B cell (primary cell): ENCODE measurements at places on chromosomes 7 and 10. TPM values are rescaled to one million over a fixed set of nuclear protein-coding genes. Genes with fewer than 3 reads are reported as not detected.

DNA sequence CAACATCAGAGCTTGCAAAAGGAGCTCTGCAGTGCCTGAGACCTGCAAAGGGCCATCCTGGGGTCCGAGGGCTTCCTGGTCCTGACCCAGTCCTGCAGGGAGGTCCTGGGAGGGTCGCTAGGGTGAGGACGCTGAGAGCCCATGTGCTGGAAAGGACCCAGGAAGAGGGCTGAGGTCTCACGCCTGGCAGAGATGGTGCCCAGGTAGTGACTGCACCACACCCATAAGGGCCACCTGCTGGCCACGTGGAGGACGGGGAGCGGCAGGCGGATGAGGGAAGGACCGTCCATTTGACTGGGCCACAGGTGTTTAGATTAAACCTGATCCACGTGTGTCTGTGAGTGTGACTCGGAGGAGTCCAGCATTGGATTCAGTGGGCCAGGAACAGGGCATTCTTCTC lies 392.8 kb downstream of the DNAJB6 start:
- DNase-seq: no peak

GRCh38 chr7:91378131-91378530 lies 113.9 kb downstream of the FZD1 start:
- no peak for DNase-seq

DNA sequence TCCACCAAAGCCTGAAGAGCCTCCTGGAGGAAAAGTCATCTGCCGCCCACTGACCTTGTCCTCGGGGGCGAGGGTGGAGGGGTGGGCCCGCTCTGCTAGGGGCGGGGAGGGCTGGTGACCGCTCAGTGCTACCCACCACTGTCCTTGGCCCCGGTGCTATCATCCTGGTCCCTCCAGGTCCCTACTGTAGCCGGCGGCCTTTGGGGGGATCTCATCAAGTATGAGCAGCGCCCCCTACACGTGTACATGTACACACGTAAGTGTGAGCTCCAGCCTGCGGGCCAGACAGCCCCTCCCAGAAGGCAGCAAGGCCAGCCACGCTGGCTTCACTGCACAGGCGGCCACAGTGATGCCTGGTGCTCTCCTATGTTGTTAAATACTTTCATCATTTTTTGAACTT lies 19.6 kb downstream of the TTYH3 start:
- DNase-seq: no peak

GRCh38 chr10:10662716-10663408 lies 354.8 kb upstream of the CELF2 start:
- DNase-seq: no peak

Gene CNTNAP2
- total RNA-seq: 7.0 and 7.4 TPM in 2 replicates

DNA sequence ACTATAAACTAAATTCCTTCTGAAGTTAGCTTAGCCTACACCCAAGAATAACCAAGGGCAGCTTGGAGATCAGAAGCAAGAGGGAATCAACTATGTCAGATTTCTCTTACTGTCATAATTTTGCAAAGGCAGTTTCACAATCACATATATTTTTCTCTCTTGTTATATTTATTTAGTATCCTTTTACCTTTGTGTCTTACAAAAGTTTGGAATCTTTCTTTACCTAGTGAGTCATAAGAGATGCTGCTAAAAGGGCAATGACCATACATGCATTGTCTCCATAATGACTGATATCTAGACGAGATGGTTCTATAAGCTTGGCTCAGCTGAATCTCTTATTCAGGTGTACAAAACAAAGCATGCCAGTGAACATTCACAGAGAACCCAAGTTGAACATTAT lies 61.1 kb downstream of the PPP1R17 start:
- DNase-seq: no peak

- DNase-seq: no peak
These were observed 671.9 kb upstream of the GALNT17 start for GRCh38 chr7:70460071-70460470.

Gene HABP2
- 0.10 TPM in 1 of 2 replicates, not detected in the other for total RNA-seq

- peak; percentile 24 for DNase-seq
These were observed 8.3 kb downstream of the XPNPEP1 start for GRCh38 chr10:109914966-109915365.

- peak; percentile 55 for DNase-seq
These were observed at the start of gene GBX1 for GRCh38 chr7:151167197-151167961. TSS of gene GBX1 (minus strand) at chr7:151167694. CDS start at chr7:151167548, 146 bp downstream.

- no peak for DNase-seq
These were observed 12.2 kb upstream of the KCP start for GRCh38 chr7:128922496-128923410.

DNA sequence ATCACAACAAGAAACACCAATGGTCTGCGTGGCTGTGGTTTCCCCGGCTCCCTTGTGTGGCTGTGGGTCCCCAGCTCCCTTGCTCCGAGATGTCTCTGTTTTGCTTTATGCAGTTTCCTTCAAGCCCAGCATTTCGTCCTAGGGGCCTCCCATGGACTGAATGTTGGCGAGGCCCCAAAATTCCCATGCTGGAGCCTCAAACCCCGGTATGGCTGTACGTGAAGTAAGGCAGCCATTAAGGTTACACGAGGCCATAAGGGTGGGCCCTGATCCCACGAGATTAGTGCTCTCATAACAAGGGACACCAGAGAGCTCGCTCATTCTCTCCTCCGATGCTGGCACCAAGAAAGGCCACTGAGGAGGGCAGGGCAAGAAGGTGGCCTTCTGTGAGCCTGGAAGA lies 44.6 kb downstream of the INSIG1 start:
- DNase-seq: no peak

DNA sequence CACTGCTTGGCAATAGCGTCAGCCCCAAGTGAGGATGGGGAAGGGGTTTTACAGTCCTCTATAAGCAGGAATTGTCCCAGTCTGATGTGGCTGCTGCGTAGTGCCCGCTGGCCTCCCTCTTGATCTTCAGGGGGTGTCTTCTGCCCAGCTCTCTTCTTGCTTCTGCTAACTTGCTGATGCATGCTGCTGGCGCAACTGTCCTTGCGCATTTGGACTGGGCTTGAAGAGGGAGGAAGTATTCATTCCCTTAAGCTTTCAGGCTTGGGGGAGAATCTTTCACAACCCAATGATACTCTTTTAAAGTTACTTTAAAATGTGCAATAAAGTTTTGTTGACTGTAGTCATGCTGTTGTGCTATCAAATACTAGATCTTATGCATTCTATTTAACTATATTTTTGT lies 10.3 kb downstream of the GALNT11 start:
- no peak for DNase-seq

DNA sequence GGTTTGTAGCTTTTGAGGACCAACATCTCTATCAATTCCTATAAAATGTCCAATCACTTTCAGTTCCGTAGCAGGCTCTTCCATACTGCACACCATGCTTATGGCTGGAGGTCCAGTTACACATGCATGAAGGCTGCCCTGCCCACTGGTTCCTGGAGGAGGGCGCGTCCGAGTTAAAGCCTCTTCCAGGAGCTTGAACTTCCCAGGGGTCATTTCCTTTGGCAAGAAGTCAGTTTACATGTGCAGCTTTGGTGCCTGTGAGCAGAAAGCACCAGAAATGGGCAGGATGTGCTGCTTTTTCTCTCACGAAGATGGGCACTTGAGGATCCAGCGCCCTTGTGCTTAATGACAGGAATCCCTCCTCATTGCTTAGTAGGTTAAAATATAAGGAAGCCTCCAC lies 17.6 kb upstream of the PHYH start:
- no peak for DNase-seq

DNA sequence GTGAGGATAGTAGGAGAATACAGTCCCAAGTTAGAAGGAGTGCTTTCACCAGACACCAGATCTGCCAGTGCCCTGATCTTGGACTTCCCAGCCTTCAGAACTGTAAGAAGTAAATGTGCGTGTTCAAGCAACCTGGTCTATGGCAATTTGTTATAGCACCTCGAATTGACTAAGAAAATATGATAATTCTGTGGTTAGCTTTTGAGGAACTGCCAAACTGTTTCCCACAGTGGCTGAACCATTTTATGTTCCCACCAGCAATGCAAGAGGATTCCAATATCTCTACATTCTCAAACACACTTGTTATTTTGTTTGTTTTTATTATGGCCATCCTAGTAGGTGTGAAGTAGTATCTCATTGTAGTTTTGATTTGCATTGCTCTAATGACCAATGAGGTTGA lies 47.0 kb downstream of the RBM20 start:
- DNase-seq: no peak

DNA sequence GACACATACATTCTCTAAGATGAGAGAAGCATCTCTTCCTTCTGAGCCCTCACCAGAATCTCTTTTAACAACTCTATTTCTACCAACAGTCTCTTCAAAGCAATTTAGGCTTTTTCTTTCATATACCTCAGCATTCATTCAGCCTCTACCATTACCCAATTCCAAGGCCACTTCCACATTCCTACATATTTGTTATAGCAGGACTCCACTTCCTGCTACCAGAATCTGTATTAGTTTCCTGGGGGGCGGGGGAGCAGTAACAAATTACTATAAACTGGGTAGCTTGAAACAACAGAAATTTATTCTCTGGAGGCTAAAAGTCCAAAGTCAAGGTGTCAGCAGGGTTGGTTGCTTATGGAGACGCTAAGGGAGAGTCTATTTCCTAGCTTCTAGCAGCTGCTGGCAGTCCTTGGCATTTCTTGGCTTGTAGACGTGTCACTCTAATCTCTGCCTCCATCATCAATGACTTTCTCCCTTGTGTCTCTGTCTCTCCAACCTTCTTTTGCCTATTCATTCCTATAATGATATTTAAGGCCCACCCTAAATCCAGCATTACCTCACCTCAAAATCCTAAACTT lies 7.4 kb downstream of the PRPS1L1 start:
- no peak for DNase-seq

GRCh38 chr10:598415-599170 lies 90.9 kb downstream of the DIP2C start:
- DNase-seq: no peak

Gene RPEL1
- total RNA-seq: not detected in 2 replicates

- DNase-seq: no peak
These were observed 19.0 kb upstream of the CYP3A43 start for GRCh38 chr7:99808766-99809165.

DNA sequence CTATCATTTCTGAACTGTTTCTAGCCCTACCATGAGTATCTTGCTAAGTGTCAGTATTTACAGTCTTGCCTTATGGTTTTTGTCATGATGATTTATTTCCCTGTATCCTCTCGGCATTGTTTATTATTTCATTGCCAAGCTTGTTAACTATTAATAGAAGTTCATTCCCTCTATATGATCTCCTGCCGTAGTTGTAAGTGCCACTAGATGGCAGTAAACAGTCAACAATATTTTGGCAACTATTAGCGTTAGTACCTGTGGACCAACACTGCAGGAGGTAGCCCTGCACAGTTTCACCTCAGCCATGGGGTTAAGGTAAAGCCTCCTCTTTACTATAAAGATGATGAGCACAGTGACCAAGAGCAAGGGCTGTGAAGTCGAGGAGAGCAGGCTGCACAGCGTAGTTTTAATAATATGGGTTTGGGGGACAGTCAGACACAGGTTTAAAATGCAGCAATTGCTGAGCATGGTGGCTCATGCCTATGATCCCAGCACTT lies 26.1 kb upstream of the CCNJ start:
- DNase-seq: peak; percentile 74

DNA sequence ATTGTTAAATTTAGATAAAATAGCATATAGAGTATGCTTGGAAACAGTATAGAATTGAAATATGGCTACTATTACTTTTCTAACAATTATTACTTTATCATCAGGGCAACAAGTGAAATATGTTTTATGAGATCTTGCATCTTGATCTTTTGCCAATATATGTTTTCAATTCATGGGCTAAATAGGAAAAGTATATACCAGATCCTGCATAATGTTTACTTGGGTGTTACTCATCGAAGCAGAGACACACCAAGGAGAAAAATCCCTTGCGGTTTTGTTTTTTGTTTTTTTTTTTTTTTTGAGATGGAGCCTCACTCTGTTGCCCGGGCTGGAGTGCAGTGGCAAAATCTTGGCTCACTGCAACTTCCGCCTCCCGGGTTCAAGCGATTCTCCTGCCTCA lies 541.4 kb downstream of the SUGCT start:
- no peak for DNase-seq

Gene HECTD2
- 7.9 and 10.7 TPM in 2 replicates for total RNA-seq

DNA sequence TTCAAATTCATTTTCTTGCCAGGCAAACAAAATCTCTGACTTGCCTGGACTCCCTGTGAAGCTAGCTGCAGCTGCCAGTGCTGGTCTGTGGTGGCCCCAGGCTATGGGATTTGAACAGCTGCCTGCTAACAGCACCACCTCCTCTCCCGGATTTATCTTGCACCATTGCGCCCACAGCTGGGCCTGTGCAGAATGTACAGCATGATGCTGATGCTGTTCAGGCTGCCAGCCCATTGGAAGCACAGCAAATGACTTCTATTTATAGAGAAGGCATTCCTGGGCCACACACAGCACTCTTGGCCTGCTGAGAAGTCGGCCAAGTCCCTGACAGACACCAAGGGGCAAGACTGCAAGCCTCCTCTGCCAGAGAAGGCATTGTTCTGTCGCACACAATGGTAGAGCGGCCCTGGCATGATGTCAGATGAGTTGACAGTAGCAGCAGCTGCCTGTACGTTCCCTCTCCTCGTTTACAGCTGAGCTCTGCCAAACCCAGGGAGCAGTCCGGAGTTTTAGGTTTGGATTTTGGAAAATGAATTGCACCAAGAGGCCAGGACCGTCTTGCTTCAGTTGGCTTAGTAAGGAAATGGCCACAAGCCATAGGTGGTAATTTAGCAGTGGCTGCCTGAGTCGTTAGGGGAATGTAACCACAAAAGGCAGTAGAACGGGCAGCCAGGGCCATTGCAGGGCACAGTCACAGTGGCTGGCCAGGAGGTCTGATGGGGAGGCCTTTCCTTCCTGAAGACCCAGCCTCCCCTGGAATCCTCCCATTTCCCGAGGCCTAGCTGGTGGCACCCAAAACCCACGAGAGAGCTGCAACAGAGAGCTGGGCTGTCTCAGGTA lies 38.5 kb downstream of the MTURN start:
- no peak for DNase-seq

DNA sequence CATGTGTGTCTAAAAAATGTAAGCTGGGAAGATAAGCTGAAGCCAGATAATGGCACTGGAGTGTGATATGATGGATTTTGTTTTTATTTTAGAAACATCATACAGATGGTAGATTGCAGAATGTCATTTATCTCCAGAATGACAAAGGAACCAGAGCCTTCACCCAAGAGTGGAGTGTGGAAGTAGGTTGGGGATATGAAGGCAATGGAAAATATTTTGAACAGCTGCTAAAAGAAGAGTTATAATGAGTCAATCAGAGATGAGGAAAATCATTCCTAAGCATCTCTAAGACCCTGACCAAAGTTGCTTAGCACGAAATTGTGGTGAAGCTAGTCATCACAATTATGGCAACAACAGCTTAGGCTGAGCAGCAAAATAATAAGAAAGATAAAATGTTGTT lies 39.8 kb upstream of the POM121L12 start:
- no peak for DNase-seq

Gene NODAL
- not detected in 2 replicates for total RNA-seq

- no peak for DNase-seq
These were observed 65.2 kb downstream of the DIP2C start for GRCh38 chr10:624312-624604.
